ENCODE measurements at places on chromosomes 3 and 15.

DNA sequence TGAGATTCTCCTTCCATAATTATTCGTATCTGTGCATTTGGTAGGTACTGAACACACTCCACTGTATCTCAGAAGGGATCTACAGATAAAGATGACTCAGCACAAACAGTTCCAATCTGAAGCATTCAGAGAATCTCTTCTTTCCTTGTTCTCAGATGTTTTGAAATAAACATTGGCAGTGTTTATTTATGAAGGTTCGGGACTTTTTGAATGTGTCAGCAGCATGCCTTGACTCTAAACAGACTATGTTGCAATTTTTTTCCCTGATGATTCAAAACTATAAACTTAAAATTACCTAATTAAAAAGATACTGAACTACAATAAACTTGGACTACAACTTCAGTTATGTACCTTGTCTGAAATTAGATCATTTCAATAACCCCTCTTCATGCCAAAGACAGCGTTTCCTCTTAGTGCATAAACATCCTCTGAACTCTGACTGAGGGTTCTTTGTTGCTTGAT lies 612.9 kb upstream of the TBL1XR1 start:
- DNase-seq: no peak

GRCh38 chr3:151203051-151203420 lies at the start of gene GPR171:
Gene GPR171, minus strand, starts transcription at chr3:151203216. Its CDS starts 3,830 bp downstream, at chr3:151199386.
- DNase-seq: no peak

GRCh38 chr3:73255609-73256029 lies 194.2 kb downstream of the EBLN2 start:
- DNase-seq: no peak

DNA sequence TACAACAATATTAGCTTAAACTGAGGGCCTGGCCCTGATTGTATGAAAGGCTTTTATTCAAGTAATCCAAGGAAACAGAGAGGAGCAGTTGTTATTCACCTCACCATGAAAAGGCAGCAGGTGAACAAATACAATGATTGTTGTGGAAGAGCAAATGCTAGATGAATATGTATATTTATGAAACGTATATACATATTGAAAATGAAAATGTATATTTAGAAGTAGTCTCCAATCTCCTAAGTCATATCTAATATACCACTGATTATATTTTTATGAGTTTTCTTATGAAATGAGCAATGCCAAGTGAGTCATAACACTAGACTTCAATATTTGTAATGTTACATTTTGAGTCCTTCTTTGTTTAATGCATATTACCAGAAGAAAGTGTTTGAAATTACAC lies 116.2 kb upstream of the KCNMB2 start:
- no peak for DNase-seq

GRCh38 chr15:43440721-43441281 lies 52.2 kb downstream of the TP53BP1 start:
- peak; percentile 74 for DNase-seq

GRCh38 chr3:42057561-42058211 lies 33.5 kb upstream of the TRAK1 start:
- no peak for DNase-seq

- no peak for DNase-seq
Observed at GRCh38 chr15:85318048-85318731, 62.2 kb upstream of the AKAP13 start.

GRCh38 chr3:24756101-24756888 lies 261.6 kb upstream of the THRB start:
- DNase-seq: no peak

DNA sequence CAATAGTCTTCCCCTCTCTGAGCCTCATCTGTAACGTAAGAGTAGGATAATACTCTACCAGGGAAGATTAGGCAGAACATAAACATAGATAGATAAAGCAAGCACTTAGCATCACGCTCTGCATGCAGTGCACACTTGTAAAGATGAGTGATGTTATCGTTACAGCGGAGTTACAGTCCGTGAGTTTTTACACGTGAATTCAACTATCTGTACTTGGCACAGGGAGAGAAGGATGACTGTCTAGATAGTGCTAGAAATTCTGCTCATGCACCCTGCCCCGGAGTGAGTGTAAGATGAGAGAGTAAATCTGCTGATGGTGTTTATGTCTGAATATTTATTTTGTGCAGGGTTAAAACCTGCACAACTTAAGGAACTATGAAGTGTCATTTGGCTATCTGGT lies 35.8 kb downstream of the HAPLN3 start:
- DNase-seq: no peak

GRCh38 chr15:64695561-64695992 lies 79.8 kb downstream of the RBPMS2 start:
- DNase-seq: no peak

GRCh38 chr3:37053337-37053736 lies 60.0 kb downstream of the MLH1 start:
- no peak for DNase-seq

DNA sequence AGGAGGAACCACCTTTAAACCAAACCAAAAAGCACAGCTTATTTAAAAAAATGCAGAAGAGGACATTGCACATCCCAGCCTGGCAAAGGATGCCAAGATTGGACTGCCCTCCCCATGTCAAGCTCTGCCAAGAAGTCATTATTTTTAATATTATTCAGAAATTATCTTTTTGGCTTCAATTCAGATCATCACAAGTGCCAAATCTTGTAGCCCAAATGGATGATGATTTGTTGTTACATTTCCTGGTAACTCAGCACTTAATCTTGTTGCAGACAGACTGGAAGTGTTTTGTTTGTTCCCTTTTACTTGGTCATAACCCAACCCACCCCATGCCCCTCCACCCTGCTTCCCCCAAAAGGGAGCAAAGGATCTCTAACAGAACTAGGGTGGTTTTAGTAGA lies 28.1 kb upstream of the LXN start:
- no peak for DNase-seq

DNA sequence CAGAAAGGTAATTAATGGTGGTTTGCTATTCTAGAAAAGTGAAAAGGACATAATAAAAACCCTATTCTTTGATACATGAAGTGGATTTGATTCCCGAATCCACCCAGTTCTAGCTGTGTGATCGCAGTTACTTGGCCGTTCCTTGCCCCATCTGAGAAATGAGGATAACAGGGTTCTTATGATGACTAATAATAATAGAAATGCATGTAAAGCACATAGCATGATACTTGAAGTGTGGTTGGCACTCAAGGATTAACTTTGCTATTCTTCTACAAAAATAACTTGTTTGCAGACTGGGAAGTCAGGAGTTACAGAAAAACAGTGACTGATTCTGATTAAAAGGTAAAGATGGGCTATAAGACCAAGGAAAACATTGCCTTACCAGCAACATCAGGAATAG lies 26.8 kb downstream of the PARL start:
- DNase-seq: no peak
